ENCODE measurements at places on chromosomes 2 and 18.

DNA sequence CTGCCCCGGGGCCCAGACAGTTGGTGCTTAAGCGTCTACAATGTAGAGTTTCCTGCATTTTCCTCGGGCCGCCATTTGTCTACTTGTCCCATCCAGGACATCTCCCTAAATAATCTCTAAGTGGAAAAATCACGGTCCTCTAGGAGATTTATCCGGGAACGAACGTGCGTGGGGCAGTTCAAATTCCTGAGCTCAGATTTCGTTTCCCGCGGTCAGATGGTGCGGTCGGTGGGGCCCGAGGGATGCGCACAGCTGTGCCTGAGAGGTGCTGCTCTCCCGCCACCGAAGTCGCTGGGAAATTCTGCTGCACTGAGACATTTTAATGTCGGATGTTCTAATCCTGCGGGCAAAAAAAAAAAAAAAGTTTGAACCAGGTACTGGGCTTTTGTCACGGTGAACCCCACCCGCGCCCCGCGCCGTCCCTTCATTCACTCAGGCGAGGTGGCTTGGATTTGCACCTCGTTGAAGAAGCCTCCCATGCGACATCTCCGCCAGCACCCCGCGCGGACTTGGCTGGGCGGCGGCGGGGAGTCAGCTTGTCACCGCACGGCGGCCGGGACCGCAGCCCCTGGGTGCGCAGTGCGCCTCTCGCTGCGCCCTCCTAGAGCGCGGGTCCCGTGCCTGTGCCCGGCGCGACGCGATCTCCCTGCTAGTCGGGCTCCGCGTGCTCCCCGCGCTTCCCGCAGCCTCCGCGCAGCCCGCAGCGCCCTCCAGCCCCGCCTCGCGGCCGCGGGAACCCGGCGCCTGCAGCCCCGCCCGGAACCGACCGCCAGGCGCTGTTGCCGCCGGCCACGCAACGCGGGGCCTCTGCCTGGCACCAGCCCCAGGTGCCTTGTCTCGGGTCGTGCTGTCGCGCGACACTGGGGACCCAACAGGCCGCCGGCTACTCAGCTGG, 191.9 kb upstream of the TCF4 start:
- no peak for DNase-seq

DNA sequence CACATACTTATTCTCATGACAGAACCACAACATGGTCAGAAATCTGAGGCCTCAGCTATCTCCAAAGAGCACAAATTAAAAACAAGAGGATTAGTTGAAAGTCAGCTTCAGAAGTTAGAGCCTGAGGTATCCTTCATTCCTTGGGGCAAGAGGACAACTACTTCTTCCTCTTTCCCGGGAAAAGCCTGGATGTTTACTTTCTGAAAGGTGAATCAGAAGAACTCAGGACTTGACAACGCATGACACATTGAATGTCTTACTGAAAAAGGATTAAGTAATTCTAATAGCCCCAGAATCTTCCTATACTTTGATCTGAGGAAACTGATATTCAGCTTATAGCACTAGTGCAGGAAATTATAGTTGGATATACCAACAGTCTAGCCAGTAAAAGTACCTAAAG, 573.2 kb downstream of the METTL4 start:
- no peak for DNase-seq

GRCh38 chr18:79395761-79396404, at the start of gene NFATC1:
NFATC1 (plus strand) TSS chr18:79395930; CDS start chr18:79396225, 295 bp downstream.
- peak; percentile 90 for DNase-seq

- DNase-seq, result no peak
Measured at GRCh38 chr2:221042926-221043325, 529.2 kb downstream of the EPHA4 start.

- DNase-seq, result no peak
Measured at GRCh38 chr18:4454537-4455112, 482 bp downstream of the DLGAP1 start.

GRCh38 chr2:80252294-80252986, 52.1 kb downstream of the LRRTM1 start:
- DNase-seq, result no peak

DNA sequence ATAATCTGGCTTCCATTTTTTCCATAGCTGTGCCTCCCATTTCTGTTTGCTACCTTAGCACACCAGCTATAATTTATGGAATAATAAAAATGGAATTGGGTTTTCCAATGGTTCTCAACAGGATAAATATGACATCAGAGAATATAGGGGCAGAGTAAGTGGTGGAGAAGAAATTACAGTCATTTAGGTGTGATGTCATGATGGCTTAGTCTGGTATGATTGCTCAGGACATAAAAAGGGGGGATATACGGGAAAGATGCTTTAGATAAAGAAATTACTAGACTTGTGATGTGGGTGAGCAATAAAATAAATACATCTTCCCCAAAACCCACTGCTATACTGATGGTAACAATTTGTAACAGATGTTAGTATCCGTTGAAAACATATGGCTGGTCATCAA, 21.6 kb upstream of the KIF5C start:
- no peak for DNase-seq

DNA sequence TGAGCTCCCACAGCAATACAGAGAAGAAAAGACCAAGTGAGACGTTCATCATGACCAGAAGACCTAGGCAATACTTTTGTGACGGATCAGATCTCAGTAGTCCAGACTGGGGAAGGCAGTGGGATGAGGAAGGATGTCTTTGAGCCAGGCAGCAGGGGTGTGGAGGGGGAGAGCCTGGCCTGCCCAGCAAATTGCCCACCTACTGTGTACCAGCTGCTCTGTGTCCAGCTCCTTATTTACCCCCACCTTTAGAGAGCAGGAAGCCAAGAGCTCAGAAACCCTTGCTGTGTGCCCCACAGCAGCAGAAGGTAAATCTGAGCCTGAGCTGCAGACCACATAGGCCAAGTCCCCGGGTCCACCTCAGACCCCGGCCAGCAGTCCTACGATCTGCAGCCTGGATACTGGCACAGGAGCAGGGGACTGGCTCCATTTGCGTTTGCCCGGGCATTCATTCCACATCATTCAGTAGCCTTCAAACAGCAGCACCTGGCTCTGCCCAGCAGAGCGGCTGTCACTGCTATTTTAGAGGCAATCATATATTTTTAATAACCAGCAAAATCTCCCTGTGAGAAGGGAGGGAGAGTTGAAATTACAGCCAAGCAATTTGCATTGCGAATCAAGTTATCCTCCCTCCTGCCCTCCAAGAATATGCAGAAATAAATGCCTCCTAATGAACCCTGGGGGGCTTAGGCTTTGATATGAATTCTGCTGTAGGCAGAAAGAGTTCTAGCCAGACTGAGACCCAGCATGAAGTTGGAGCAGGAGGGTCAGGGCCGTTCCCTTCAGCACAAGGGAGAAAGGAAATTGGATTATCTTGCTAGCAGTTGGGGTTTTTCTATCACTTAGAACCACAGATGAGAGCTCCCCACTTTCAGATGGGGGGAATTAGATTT, 110.0 kb upstream of the FZD7 start:
- DNase-seq, result no peak

- DNase-seq, result no peak
Measured at GRCh38 chr2:187577310-187577709, 23.1 kb upstream of the TFPI start.

GRCh38 chr2:190550137-190550536, 15.6 kb upstream of the NEMP2 start:
- no peak for DNase-seq

DNA sequence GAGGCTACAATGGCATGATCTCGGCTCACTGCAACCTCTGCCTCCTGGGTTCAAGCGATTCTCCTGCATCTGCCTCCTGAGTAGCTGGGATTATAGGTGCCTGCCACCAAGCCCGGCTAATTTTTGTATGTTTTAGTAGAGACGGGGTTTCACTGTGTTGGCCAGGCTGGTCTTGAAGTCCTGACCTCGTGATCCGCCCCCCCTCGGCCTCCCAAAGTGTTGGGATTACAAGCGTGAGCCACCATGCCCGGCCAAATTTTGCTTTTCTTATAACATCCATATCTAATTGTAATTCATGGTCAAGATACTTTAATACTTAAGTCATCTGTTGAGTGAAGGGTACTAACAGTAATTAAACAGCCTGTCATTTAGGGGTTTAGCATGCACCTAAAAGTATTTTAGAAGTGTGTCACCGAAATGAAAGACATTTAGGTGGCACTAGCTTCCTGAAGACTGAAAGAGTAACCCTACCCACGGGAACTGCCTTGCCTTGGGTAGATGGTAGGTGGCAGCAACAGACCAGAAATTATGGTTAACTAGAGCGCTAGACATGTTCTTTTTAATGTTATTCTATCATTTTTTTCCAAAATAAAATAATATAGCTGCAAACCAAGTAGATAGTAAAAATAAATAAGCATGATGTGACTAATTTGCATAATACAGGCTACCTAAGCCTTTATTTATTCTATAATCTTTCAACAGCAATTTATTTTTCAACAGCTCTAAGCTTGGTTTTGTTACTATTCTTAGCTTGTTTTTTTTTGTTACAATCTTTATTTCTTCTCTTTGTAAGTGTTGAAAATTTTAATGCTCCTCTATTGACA, 8.6 kb upstream of the ACYP2 start:
- DNase-seq, result peak; percentile 39

GRCh38 chr2:56587456-56587855, 403.7 kb downstream of the CCDC85A start:
- DNase-seq, result no peak

GRCh38 chr2:6958616-6959235, 41.5 kb downstream of the RNF144A start:
- no peak for DNase-seq

GRCh38 chr2:97908208-97908676, 87.5 kb downstream of the TMEM131 start:
- DNase-seq, result no peak

DNA sequence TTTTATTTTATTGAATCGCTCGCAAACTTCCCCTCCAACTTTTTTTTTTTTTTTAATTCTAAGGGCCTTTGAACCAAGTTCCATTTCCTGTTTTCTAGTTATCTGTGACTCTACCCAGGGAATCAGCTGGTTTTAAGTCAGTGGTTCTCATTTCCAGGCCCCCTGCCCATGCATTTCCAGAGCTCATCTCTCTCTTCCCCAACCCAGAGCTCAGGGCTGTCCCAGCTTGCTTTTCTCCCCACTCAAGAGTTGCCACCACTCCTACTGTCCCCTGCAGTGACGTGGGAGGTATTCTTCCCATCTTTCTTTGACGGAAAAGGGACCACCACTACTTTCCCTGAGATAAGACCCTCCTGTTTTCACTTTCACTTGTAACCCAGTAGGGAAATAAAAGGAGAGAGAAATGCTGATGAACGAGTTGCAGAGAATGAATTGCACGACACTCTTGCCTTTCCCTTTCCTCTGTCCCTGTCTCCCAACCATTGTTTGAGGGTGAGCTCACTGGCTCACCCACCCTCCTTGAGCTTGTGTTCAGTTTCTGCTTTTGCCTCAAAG, 42.1 kb downstream of the TET3 start:
- DNase-seq, result no peak

GRCh38 chr2:134460583-134460998, 206.7 kb downstream of the MGAT5 start:
- DNase-seq, result peak; percentile 7

- no peak for DNase-seq
Measured at GRCh38 chr2:235639428-235639773, 145.6 kb downstream of the AGAP1 start.

DNA sequence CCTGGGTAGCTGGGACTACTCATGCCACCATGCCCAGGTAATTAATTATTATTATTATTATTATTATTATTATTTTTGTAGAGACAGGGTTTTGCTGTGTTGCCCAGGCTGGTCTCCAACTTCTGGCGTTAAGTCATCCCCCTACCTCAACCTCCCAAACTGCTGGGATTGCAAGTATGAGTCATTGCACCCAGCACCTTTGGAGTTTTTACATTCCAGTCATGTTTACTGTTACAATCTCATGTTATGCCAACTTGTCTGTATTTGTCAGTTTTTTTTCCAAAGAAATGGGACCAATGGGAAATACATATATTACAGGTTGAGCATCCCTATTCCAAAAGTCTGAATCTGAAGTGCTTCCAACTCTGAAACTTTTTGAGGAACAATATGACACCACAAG, 903.8 kb downstream of the SLC4A3 start:
- no peak for DNase-seq

- DNase-seq, result no peak
Measured at GRCh38 chr2:218889937-218890336, 9.3 kb downstream of the WNT10A start.

DNA sequence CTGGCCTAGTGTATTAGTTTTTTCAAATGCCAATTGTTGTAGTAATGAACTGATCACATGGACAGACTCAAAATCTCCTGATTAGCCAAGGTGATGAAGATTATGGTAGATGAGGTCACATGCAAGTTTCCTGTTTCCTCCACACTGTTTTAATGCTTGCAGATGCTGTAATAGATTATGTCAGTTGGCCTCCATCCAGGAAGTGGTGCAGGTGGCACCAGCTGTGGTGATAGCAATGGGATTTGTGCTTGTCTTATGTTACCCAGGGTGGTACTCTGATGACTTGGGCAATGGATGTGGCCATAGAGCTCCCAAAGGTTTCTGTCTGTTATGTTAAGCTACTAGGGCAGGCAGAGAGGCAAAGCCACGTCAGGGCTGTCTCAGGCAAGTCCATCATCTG, 332.9 kb upstream of the DDX18 start:
- DNase-seq, result no peak

DNA sequence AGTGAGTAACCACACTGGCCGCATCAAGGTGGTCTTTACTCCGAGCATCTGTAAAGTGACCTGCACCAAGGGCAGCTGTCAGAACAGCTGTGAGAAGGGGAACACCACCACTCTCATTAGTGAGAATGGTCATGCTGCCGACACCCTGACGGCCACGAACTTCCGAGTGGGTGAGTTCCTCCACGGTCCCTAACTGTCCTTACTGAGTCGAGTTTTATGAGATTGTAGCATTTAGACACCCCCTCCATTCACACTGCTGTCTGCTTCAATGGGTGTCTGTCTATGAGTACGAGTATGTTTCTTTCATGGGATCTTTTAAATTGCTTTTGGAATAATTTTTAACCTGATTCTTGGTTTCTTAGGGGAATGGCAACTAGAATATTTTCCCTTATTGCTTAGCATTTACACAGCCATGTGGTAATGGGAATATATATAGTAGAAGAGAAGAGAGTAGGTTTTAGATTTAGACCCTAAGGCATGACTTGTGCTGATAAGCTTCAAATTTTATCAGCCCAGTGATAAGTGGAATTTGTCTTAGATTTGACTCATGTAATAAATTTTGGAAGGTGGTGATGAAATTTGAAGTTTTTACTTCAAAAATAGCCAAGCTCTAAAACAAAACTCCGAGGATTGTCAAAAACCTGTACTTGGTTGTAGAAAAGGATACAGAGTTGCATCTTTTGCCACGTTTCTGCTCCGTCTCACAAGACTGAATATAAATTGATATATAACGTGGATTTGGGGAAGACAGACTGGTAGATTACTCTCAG, 188.2 kb downstream of the LTBP1 start:
- no peak for DNase-seq

DNA sequence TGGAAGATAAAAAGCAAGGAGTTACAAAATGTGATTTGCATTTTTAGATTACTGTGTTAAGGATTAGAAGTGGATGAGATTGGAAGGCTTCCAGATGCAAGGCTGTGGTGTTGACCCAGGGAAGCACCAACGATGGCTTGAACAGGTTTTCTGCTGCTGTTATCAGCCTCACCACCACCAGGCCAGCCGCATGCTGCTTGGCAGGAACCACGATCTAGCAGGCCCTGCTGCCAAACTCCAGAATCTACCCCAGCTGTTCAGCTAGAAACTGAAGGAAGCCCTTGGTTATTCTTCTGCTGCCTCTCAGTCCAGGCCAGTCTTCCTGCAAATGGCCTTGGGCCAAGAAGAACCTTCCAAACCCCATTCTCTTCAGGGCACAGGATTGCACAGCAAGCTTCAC, 133.9 kb downstream of the MTCL1 start:
- DNase-seq, result no peak

GRCh38 chr2:86048383-86048701, 57.3 kb downstream of the POLR1A start:
- no peak for DNase-seq

- no peak for DNase-seq
Measured at GRCh38 chr18:7696780-7697179, 129.7 kb downstream of the PTPRM start.
